SJCRH30 (cell line): ENCODE measurements at places on chromosomes 11 and 22.

- no peak for DNase-seq
Observed at GRCh38 chr22:46107753-46108563, 42.4 kb upstream of the PPARA start.

DNA sequence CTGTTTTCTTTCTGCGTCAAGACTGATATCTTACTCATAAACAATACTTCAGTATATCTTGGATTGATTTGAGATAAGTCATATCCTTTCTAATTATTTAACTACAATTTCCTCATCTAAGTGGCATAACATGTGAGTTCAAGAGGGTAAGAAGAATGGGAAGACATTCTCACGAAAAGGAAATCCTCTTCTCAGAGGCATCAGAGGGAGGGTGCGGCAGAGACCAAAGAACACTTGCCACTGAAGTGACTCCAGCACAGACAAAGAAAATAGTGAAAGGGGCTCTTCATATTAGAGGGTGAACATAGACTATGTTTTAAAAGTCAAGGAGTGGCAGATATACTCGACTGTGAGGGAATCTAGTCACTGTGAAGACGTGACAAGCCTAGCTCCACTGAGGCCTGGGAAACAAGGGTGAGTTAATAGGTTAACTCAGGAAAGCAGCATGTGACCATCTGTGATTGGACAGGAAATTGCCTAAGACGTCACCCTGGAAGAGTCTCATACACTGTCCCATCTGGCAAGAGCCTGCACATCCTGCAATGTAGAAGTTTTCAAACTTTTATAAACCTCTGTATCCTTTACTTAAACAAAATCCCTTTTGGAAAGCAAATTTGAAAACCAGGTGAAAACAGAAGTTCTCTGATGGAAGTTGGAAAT, 1.9 kb upstream of the MMP1 start:
- no peak for DNase-seq

GRCh38 chr11:84812471-84812969, 814.6 kb downstream of the DLG2 start:
- no peak for DNase-seq

- DNase-seq: no peak
Observed at GRCh38 chr11:89181111-89181510, 3.4 kb downstream of the TYR start.

DNA sequence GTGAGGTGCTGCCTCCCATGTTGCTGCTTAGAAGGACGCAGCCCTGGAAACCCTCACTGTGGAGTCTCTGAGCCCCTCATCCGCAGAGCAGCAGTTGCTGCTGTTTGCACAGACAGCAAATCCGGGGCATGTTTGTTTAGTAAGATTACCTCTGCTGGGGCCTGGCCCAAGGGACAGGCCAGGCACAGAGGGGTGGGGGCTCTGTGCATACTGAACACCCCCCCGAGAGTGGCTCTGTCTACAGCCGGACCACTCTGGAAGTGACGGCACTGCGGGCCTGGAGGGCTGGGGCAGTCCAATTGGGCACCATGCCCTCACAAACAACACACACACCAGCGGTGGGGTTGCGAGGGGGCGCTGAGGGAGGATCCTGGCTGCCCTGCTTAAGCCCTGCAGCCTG, 22.9 kb upstream of the CCDC188 start:
- no peak for DNase-seq

DNA sequence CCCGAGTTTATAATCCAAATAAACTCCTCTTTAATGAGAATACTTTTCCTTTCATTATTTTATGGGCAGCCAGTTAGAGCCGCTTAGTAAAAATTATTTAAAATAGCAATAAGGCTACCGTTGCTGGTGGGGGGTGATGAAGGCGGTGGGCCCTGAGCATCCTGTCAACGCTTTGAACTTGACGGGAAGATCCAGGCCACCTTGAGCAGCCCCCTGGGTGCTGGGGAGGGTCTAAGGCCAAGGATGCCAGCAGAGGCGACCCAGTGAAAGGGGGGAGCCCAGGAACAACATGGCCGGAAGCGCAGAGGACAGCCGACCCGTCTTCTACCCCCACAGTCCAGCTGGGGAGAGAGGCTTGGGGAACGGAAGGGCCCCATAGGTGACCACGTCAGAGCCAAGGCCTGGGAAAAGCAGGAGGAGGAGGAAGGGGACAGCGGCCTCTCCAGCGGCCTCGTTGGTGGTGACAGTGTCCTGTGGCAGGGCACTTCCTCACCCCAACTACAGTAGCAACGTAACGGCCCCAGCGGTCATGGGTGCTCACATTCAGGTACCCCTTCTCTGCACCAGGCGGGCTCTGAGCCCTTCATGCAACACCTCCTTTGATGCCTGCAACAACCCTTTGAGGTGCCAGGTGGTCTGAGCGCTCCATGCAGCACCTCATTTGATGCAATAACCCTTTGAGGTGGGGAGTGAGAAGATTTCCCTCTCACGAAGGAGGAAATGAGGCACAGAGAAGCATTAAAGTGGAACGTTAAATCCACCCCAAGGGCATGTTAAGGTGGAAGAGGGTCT, 695.3 kb downstream of the TBC1D22A start:
- no peak for DNase-seq

- DNase-seq: no peak
Observed at GRCh38 chr22:23124611-23125511, 16.9 kb downstream of the RSPH14 start.

DNA sequence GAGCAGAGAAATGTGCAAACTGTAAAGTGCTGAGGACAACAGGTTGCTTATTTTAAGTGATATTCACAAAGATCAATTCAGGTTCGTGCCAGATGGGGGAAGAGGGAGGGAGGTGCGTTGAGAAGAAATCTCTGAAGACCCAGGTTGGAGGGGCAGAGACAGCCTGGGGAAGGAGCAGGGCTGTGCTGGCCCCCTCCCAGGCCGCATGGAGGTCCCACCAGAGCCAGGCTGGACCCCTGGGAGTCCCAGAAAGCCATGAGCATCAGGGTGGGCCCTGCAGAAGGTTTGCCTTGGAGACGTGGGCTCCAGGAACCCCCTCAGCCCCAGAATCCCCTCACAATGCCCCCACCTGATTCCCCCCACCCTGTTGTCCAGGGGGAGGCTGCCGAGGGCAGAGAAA, 47.4 kb downstream of the IGLL1 start:
- DNase-seq: no peak

DNA sequence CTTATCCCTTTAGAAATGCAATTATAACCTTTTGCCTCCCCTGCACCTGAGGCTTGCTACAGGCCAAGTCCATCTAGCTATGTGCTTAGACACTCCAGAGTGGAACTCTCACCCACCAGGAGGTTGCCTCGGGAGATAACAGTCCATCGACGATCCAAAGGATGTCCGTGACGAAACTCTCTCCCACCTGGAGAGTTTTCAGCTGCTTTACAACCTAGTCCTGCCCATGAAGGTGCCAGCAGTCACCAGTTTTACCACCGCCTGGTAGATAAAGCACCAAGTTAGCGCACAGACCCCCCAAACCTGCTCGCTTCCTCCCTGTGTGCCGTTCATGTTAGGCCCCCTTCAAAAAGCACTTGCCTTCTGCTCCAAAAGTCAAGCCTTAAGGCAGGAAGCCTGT, 53.1 kb upstream of the SHISAL1 start:
- DNase-seq: no peak

GRCh38 chr11:114316980-114317786, 21.0 kb downstream of the NNMT start:
- no peak for DNase-seq

GRCh38 chr11:64241241-64241490, 271 bp downstream of the FKBP2 start:
- DNase-seq: no peak

GRCh38 chr11:60221181-60221580, 21.8 kb downstream of the MS4A4E start:
- DNase-seq: no peak

DNA sequence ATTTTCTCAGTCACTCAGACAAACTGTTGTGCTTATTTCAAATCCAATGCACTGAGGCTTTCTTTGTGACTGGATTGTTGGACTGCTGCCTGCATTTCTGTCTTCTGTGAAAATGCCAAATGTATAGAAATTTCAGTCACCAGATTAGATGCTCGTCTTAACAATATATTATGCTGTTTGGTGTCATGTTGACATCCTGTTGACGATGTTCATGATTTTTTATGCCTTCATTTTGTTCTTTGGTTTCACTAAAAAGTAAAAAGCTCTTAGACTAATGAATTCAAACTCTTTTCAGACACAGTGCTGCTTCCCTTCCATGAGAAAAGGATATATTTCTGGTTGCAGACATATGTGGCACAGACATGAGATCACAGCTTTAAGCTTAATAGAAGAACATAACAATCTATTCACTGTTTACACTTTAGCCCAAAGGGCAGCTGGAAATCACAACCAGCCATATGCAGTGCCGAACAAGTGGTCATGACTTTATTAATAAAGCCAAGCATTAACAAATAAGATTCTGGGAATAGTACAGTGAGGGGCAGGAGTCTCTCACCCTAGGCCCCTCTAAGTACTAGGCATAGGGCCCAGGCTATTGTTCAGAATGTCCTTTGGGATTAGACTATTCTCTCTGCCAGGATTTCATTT, 9.4 kb upstream of the SOX6 start:
- DNase-seq: no peak

DNA sequence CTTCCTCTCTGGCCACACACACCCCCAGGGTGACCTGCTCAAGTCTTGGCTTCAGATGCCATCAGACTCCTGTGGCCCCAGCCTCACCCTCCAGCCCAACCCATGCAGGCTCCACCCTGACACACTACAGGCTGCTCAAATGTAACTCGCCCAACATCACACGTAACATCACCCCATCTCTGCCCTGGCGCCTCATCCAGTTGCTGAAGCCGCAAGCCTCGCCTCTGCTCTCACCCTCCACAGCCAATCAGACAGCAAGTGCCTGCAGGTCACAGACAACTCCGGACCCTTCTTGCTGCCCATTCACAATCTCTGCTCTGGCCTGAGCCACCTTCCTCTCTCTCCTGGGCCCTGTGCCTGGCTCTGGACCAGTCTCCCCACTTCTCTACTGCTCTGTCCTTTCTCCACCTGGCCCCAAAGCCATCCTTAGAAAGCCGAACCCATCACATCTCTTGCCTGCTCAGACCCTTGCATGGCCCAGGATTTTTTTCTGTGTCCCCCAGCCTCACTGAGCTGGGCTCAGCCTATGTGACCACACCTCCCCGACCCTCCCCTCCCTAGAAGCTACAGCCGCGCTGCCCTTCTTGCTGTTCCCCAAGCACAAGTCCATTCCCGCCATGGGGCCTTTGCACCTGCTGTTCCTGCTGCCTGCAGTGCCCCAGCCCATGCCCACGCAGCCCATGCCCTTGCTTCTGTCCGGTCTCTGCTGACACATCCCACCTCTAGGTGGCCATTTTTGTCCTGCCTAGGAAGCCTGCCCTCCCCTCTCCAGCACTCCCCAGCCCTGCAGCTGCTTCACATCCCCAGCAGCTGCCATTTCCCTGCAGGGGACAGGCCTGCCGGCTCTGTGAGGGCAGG, 333.9 kb downstream of the CTTN start:
- peak; percentile 49 for DNase-seq
